ENCODE measurements at places on chromosomes 5 and 9. TPM values are rescaled to one million over a fixed set of nuclear protein-coding genes. Genes with fewer than 3 reads are reported as not detected.

DNA sequence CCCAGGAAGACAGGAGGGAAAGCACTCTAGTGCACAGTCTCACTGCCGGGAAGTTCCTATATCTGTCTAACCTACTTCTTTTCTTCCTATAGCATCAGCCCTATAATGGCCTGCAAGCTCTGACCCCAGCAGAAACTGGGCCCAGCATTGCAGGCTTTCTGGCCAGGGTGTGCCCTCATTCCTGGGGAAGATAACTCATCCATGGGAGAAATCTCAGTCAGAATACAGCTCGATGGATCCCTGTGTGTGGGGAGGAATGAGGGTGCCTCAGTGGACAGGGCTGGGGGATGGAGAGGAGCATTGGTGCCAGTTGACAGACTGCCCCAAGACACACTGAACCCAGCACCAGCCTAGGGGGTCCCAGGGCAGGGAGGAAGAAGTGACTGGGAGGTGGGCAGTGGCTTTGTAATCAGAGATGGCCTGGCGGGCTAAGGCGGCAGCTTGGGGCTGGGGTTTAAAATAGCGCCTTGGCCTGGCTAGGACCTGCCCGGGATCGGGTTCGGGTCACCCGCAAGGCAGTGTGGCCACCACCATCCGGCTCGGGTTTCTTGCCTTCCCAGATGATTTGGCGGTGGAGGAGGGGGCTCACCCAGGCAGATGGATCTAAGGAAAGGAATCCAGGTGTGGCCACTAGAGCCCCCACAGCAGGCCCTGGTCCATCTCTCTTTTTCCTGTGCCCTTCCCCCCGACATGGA is 7.6 kb upstream of the CXXC5 start:
- H3K36me3 ChIP-seq, result no peaks in the 10 kb centered on the region
- peak overlapping the region; percentile 96 for H3K27ac ChIP-seq
- peaks cover 67% of the 10 kb centered on the region for H3K4me1 ChIP-seq

- H3K27me3 ChIP-seq, result no peaks in the 10 kb centered on the region
- no peak overlapping the region for H3K4me3 ChIP-seq
- H3K27ac ChIP-seq, result no peak overlapping the region
- DNase-seq, result no peak
These were observed 175.9 kb downstream of the MAN2A1 start for GRCh38 chr5:109865637-109866036.

- H3K4me3 ChIP-seq, result no peak overlapping the region
- H3K36me3 ChIP-seq, result no peaks in the 10 kb centered on the region
- H3K27me3 ChIP-seq, result no peaks in the 10 kb centered on the region
- H3K4me1 ChIP-seq, result peaks cover 6% of the 10 kb centered on the region
- no peak overlapping the region for H3K27ac ChIP-seq
- DNase-seq, result no peak
These were observed 72.6 kb downstream of the DAPK1 start for GRCh38 chr9:87570000-87570908.

GRCh38 chr5:73442996-73443627 is 5.5 kb downstream of the FOXD1 start:
- peaks cover 92% of the 10 kb centered on the region for H3K27me3 ChIP-seq
- H3K4me1 ChIP-seq, result no peaks in the 10 kb centered on the region
- H3K36me3 ChIP-seq, result no peaks in the 10 kb centered on the region
- no peak overlapping the region for H3K4me3 ChIP-seq

The FAM81B gene
- not detected for total RNA-seq
